ENCODE measurements at places on chromosomes 2 and 18. TPM values are rescaled to one million over a fixed set of nuclear protein-coding genes. Genes with fewer than 3 reads are reported as not detected.

CCDC102B gene
- total RNA-seq, result 21.5 TPM

LCT gene
- 0.21 TPM for total RNA-seq

TWIST2 gene
- total RNA-seq, result 1.8 TPM

KCNE4 gene
- 4.1 TPM for total RNA-seq

DNA sequence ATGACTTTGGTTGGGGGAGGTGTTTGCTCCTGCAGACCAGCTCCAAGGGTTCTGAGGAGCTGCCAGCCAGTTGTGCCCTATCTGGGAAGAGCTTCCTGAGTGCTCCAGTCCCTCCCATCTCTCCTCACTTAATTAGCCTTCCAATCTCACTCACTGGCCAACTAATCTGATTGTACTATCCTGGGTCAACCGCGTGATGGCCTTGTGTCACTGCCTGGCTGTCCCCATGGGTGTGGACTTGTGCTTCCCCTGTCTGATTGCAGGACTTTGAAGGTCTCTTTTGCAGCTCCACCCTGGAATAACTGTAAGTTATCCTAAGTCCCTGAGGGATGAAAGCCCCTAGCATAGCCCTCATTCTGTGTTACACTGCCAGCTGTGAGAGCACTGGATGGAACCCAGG lies 65.0 kb downstream of the SLC4A5 start:
- no peak for DNase-seq

GRCh38 chr2:213022987-213023386 lies 128.4 kb downstream of the IKZF2 start:
- DNase-seq, result no peak

DNA sequence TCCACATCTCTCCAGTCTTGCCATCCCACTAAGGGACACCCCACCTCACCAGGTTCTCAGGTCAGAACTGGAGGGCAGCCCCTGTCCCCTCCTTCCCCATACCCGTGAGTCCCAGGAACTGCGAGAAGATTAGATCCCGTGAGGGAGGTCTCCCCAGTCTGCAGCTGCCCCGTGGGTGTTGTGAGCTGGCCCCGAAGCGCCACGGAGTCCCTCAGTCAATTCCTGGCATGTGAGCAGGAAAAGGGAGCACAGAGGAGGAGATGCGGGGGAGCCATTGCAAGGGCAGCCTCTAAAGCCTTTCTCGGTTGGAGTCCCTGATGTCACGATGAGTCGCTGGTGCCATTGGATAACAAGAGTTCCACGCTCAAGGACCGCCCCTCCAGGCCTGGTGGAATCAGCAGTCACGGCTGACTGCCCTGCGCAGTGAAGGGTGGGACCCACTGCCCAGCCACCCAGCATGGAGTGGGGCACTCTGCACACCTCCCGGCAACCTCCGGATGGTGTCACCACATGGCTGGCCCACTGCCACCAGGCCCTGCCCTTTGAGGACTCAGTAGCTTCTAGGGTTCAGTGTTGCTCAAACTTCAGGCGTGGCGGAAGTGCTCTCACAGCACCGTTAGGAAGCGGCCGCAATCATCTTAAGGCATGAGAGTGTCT lies 434.9 kb upstream of the MYT1L start:
- no peak for DNase-seq

DNA sequence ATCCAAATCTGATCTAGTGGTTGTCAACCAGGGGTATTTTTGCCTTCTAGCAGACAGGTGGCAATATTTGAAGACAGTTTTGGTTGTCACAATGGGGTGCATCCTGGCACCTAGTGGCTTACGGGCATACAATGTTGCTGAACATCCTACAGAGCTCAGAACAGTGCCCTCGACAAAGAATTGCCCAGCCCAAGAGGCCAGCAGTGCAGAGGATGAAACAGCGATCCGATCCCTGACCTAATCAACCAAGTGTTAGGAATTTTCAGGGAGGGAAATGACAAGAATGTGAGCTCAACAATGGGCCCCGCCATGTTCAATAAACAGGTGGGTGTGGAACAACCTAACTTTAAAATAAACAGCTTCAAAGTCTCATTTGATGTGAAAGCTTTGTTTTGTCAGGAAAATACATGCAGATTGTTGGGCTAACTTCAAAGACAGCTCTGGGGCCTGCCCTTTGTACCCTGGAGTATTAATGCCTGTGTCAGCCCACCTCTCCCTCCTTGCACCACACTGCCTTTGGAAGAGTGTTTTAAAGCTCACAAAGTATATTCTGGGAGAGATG lies 22.5 kb upstream of the SCYGR5 start:
- DNase-seq, result no peak

DNA sequence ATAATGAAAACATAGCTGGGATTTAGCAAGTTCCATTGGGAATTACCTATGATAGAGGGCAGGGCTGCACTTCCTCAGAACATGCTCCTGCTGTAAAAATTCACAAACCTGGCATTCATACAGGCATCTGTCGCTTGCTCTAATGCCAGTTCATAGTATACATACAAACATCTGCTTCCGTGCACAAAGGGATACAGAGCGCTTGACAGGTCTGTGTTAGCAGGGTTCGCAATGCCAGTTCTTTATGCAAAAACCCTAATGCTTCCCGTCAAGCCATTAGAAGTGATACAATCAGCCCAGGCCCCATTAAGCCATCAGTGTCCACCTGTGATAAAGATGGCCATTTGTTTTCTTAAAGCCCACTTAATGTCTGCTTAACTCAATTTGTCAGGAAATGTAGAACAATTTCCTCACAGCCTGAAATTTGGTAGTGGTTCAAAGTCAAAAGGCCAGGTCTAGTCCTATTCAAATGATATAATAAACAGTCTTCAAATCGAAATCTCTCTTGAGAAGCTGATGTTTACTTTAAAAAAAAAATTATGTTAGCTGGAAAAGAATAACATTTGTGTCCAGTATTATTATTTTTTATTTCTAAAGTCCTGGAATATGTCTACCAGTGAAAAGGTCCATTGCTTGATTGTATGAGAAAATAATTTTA lies 556.3 kb downstream of the ARHGAP15 start:
- DNase-seq, result no peak

- no peak for DNase-seq
Measured at GRCh38 chr2:129354631-129355030, 624.8 kb upstream of the RAB6C start.

DNA sequence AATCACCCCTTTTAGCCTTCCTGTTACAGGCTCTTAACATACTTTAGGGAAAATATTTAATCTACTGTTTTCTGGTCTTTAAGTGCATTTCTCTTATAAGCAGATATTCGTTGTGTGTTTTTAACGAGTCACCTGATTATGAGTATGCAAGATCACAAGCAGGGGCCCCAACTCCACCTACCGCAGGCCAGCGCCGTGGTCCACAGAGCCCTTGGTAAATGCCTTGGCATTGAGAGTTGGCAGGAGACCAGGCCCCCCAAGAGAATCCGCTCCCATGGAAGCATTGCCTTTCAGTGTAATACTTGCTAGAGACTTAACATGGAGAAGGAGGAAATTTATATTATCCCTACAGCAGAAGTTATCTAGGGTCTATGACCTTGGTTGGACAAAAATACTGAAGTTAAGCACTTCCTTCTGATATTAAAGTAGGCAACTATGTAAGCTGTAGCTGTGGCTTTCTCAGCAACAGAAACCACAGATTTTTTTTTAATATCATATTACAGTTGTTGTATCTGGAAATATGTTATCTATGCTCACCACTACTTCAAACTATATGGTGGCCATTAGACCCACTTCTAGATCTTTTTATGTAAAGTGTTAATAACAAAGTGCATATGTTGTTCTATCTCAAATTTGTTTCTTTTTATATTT lies 241.8 kb upstream of the MGAT5 start:
- no peak for DNase-seq

DNA sequence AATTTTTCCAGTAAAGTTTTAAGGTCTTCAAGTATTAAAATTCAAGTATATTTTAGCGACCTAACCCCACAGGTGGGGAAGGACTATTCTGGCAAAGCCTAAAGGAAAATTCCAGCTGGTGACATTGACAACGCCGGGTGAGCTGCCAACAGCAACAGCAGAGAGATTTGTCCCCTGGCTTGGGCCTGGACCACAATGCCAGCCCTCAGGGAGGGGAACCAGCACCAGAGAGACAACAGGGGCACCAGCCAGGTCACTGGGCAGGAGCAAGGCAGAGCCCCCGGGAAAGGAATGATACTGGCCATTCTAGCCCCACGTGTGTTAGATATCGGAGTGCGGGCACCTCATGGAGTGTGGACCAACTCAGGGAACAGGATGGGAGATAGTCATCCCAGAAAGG lies 95.7 kb downstream of the ARMC9 start:
- no peak for DNase-seq

GRCh38 chr2:142037066-142037465 lies 93.8 kb downstream of the LRP1B start:
- no peak for DNase-seq

GRCh38 chr18:54223568-54224241 lies 764 bp downstream of the MBD2 start:
- DNase-seq, result peak; percentile 41

GRCh38 chr2:239263231-239263630 lies 137.6 kb downstream of the HDAC4 start:
- DNase-seq, result no peak

GRCh38 chr2:188430705-188431104 lies 139.0 kb downstream of the GULP1 start:
- no peak for DNase-seq
